ENCODE measurements at places on chromosomes 13 and 19.

DNA sequence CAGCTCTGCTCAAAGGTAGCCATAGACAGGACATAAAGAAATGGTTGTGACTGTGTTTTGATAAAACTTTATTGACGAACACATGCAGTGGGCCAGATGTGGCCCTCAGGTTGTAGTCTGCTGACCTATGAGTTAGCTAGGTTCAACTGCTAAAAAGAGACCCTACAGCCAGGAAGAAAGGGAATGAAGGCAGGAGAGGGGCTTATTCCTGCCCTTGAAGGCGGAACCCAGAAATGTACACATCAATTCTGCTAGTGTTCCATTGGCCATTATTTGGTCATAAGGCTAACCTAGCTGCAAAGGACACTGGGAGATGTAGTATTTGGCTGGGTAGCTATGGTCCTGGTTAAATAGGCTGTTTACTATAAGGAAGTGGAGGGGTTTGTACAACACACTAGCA is 18.0 kb downstream of the APBA3 start:
- peak; percentile 31 for DNase-seq

DNA sequence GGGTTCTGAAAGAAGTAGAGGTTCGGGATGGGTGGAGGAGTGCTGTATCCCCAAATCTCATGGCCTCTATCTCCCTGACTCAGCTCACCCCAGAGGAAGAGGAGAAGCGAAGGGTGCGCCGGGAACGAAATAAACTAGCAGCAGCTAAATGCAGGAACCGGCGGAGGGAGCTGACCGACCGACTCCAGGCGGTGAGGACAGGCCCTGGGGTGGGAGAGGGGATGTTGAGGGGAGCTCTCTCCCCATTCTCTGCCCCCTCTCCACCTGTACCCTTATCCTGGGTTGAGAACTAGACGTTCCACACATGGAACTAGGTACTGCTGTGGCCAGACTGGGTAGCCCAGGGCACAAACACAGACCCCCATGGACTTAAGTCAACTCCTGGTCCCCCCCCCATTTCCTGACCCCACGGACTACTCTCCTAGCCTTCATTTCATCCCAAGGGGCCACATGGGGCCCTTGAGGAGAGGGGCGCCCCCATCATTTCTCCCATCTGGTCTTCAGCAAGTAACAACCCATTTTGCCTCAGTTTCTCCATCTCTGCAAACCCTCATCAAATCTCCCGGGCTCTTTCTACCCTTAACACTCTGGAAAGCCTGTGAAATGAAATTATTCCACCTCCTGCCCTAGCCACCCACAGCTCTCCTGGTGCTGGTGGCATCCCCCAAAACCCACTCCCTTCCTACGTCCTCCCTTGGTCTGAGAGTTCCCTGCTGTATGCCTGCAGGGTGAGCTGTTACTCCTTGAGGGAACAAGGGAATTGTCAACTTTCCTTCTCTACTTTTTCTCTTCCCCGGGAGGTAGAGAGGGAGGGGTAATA is 3.5 kb downstream of the FOSB start:
- DNase-seq: no peak

DNA sequence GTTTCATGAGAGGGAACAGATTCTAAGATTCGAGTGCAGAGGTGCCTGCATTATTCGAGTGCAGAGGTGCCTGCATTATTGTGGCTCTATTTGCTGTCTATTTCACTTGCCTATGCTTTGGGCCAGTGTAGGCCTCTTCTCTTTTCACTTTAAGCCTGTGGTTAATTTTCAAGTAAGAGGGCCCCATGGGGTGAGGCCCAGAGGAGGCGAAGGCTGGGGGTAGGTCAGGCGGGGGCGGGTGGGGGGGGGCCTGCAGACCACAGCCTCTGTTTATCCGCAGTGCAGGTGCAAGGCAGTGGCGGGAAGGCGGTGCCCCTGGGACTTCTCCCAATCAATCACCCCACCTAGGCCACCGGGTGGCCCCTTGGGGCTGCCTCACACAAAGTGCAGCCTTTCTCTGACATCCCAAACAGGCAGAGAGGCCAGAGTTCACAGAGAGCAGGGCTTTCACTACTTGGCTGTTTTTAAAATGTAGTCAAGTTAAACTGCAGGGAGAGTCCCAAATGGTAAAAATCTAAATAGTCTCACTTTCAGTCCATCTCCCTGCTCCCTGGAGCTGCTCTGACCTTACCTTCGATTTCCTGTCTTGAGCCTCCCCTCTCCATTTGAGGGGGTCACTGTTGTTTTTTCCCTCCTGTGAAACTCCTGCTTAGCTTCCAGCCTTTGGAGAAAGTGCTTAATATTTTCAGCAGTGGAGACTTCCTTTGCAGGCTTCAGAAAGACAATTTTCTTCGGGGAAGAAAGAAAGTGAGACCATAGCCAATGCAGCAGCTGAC is 249.0 kb downstream of the DLEU7 start:
- no peak for DNase-seq

DNA sequence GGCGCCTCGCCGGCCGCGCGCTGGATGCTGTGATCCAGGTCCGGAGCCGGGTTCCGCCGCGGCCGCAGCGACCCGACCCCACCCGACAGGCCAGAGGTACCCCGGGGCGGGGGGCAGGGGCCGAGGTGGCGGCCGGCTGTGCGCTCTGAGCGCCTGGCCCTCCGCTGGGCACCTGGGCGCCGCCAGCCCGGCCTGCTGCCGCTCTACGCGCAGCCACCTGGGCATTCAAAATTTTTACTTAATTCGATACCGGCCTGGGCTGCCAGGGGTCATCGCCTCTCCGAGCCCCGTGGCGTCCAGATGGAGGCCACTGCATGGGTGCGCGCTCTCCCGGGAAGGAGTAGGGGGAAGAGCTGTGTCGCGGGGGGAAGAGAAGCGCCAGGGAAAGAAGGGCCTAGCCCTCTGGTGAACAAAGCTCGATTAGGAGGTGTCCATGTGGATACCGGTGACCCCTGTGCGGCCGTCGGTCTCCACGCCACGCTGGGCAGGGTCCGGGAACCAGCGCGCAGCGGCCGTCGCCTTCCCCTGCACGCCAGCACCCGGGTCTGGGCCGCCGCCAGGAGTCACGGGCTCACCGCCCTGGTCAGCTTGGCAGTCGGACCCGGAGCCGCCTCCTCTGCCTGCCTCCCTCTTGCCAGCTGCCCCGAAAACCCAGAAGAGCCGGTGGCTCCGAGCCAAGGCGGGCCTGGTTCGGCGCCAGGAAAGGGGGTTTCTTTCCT is 666 bp downstream of the BIVM start:
- peak; percentile 25 for DNase-seq

- DNase-seq: no peak
Measured at GRCh38 chr13:22193070-22193469, 522.2 kb downstream of the FGF9 start.

GRCh38 chr19:28051047-28051446 is 1161.9 kb downstream of the UQCRFS1 start:
- no peak for DNase-seq

- DNase-seq: no peak
Measured at GRCh38 chr13:32454886-32455593, 27.1 kb upstream of the N4BP2L1 start.

DNA sequence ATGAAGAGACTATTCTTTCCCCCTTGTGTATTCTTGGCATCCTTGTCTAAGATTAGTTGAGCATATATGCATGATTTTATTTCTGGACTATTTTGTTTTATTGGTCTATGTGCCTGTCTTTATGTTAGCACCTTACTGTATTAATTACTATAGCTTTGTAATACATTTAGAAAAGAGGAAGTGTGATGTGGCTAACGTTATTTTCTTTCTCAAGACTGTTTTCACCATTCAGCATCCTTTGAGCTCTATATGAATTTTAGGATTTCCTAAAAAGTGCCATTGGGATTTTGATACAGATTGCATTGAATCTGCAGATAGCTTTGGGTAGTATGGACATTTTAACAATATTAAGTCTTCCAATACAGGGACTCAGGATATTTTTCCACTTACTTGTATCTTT is 37.5 kb upstream of the PCDH20 start:
- no peak for DNase-seq

GRCh38 chr13:67091603-67092002 is 138.5 kb downstream of the PCDH9 start:
- no peak for DNase-seq

DNA sequence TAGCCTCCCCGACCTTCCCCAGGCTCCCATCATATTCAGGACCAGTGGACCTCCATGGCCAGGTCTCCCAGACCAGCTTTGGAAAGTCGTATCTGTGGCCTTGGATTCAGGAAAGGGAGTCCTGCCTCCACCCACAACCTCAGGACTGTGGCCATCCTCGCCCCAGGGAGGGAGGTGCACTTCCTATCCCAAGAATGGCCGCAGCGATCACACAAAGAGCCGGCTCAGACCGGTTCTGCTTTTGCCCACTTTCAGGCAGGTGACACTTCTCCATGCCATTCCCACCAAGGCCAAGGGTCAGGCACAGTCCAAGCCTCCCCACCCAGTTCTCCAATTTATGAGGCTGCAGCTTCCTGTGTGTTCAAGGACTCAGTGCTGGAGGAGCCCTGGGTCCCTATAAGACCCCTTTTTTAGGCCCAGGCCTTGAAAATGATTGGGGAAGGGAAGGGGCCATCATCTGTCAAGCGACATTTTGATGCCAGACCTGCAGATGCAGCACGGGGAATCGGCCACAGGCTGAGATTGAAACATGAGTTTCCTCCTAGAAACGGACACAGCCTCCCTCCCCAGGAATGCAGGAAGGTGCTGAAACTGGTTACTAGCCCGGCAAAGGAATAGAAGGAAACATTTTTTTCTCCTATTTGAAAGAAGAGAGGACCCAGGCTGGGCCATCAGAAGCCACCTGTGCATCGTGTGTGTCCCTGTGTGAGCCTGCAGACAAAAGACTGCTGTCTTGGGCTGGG is 65.6 kb upstream of the USE1 start:
- no peak for DNase-seq

DNA sequence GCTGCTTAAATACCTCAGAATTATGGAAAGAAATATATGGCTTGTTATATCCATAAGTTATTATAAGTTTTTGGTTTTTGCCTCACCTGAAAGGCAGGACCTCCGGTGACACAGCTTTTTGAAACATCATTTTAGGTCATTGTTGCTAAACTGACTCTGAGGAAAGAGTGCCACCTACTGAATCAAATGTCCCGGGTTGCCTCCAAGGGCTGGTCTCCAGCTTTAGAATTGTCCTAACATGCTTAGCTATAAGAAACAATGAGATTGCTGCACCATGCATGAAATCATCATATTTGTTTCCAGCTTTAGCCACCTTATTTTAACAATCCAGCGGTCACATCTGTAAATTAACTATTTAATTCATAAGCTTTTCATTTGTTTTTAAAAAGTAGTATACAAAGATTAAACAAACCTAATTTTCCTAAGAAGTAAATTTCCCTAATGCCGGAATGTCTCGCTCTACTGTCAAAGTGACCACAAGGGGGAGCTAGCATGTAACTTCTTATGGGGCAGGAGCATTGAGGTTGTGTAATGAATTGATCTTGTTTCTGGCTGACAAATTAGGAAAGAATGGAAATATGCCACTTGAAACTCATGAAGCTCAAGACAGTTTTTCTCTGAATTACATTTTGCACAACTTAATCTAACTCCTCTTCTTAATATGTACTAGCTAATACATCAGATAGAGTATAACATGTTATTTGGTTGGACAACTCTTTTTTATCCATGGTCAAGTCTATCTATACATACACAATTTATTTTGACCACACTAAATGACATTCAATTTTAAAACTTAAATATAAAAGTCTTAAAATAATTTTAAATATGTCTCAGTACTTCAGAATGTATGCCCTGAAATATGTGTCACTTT is 6.7 kb upstream of the PCDH17 start:
- DNase-seq: no peak

GRCh38 chr19:35430409-35431144 is 17.5 kb upstream of the FFAR2 start:
- no peak for DNase-seq

- no peak for DNase-seq
Measured at GRCh38 chr19:39701291-39701690, 3.0 kb upstream of the LGALS14 start.

- peak; percentile 10 for DNase-seq
Measured at GRCh38 chr13:113152984-113153809, 5.3 kb upstream of the PROZ start.

GRCh38 chr19:38977445-38978325 is 2.1 kb upstream of the FBXO17 start:
- DNase-seq: peak; percentile 33

DNA sequence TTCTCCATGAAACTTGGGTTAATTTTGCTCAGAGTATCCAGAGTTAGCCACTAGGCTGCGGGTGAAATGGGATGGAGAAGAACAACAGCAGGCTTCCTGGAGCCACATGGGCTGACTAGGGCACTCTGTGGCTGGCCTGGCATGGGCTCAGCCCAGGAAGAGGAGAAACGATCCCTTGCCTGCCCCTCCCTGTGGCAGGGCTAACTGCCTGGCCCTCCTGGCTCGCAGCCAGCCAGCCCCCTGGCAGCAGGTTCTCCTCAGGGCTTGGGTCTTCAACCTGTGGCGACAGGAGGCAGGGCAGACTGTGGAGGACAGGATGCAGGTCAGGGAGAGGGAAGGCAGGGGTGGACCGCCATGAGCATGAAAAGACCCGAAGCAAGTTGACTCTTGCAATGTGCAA is 78.7 kb upstream of the GPR183 start:
- DNase-seq: no peak

- DNase-seq: peak; percentile 86
Measured at GRCh38 chr19:15452111-15453047, 2.6 kb upstream of the WIZ start.

GRCh38 chr13:43132911-43133310 is 109.5 kb downstream of the DNAJC15 start:
- no peak for DNase-seq

DNA sequence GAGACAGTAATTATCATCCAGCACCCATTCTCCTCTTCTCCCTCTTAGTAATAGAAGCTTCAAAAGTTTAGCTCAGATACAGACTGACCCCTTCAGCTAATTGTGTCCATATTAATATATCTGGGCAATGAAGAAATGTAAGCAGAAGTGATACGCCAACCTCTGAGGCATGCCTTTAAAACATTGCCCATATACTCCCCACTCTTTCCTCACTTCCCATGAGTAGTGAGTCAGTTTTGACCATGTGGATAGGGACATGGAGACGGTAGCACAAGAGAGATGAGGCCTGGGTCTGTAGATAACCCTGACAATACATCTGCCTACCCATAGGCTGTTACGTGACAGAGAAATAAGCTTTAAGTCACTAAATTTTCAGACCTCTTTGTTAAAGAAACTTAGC is 147.6 kb downstream of the KCTD12 start:
- DNase-seq: no peak

- DNase-seq: no peak
Measured at GRCh38 chr19:3220576-3220975, 3.9 kb upstream of the CELF5 start.

- DNase-seq: no peak
Measured at GRCh38 chr13:99376132-99376531, 68.9 kb upstream of the GPR183 start.

GRCh38 chr13:106589716-106590115 is 21.8 kb upstream of the ARGLU1 start:
- no peak for DNase-seq

GRCh38 chr19:5186293-5187050 is 154.1 kb downstream of the PTPRS start:
- peak; percentile 45 for DNase-seq

GRCh38 chr13:27302643-27303262 is 32.1 kb downstream of the RASL11A start:
- no peak for DNase-seq

Data from A549 (cell line).